DMS53 (cell line): ENCODE measurements at places on chromosomes 3 and 15.
A peak's percentile ranks its signal among the peaks of the same experiment; 100 is the strongest.

GRCh38 chr3:158810823-158811724, 9.2 kb downstream of the MFSD1 start:
- DNase-seq = no peak

DNA sequence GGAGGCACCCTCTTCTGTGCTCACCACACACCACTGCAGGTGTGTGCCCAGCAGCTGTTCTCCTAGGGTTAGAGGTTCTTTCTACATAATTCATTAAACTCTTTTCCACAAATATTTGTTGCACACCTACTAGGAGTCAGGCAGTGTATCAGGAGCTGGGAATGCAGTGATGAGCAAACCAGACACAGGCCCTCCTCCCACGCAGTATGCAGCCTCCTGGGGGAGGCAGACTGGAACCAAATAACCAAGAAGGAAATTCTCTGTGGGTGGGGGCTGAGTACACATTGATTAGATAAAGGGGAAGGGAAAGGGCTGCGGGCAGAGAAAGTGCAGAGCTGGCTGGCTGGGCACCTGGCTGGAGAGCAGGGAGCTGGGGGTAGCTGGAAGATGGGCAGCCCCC, 18.5 kb upstream of the C3orf22 start:
- no peak for DNase-seq

GRCh38 chr3:13167064-13167743, 94.0 kb upstream of the IQSEC1 start:
- no peak for DNase-seq

DNA sequence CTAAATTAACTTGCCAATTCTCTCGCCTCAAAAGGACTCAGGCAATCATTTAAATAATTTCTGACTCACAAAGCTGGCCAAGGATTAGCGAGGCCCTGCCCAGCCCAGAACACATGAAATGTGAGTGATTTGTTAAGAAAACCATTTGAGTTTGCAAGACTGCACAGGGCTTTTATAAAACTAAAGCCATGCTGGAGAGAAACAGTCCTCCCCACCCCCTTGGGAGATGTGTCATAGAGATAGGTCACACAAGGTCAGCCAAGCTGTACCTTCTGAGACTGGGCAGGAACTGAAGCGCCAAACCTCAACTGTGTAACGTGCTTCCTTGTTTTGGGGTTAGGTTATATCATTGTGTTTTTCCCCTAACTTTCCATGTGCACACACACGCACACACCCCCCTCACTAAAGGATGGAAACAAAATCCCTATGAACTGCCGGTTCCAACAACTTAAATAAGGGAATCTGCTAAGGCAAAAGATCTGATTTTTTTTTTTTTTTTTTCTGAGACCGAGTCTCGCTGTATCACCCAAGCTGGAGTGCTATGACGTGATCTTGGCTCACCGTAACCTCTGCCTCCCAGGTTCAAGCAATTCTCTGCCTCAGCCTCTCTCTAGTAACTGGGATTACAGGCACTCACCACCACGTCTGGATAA, 8.1 kb downstream of the SPATA12 start:
- DNase-seq = no peak

DNA sequence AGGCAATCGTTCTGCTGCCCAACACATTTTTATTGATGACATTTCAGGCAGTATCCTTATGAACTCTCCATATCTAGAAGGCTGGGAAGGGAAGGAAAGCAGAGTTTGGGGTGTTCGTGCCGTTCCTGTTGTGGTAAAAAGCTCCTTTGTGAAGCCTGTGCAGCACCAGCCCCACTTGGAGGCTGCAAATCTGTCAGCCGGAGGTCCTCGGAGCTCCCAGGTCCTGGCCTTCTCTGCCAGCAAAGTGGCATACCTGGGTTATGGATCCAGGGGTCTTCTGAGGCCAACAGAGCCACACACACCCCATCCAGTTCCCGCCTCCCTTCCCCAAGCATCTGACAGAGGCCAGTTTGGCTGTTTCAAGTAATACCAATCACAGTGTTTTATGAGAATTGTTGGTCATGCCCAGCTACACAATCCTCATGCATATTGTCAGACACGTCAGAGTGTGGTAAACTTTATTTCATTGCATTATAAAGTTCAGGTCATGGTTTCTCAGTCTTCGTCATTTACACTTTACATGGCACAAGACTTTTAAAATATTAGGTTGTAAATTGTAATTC, 15.9 kb upstream of the USP3 start:
- no peak for DNase-seq

DNA sequence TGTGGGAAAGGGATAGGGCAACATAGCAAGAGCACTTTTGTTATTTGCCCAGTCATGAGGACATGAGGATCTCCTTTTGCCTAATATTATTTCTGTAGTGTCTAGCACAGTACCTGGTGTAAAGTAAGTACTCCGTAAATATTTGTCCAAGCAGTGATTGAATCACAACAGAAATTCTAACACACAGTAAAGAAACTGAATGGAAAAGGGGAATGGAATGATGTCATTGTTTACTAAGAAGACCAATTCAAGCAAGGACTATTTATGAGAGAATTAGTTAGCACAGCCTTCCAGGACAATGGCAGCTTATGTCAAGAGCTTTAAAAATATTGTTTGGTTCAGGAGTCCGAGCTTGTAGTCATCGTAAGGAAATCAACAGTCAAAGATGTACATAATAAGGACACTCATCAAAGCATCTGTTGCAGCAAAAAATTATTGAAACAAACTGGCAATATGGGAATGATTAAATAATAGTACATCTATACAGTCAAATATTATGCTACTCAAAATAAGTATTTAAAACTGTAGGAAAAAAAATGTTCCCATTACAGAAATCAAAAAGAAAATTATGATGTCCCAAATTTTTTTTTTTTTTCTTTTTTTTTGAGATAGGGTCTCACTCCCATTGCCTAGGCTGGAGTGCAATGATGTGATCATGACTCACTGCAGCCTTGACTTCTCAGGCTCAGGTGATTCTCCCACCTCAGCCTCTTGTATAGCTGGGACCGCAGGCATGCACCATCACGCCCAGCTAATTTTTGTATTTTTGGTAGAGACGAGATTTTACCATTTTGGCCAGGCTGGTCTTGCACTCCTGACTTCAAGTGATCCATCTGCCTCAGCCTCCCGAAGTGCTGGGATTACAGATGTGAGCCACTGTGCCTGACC, 17.9 kb downstream of the CAPN7 start:
- peak; percentile 71 for DNase-seq

DNA sequence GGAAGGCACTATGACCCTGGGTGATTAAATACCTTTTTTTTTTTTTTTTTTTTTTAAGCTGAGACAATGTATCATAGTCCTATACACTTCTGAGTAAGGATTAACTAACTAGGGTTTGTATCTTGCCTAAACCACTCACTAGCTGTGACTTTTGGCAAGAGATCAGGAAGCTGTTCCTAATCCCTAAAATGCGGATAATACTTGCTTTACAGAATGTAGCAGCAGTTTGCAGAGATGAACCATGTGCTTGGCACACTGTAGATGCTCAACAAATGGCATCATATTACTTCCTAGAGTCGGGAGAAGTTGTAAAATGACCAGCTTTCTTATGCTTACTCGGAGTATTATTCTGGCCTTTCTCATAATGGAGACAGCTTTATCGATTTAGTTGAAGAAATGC, 25.6 kb upstream of the PYGO1 start:
- no peak for DNase-seq

DNA sequence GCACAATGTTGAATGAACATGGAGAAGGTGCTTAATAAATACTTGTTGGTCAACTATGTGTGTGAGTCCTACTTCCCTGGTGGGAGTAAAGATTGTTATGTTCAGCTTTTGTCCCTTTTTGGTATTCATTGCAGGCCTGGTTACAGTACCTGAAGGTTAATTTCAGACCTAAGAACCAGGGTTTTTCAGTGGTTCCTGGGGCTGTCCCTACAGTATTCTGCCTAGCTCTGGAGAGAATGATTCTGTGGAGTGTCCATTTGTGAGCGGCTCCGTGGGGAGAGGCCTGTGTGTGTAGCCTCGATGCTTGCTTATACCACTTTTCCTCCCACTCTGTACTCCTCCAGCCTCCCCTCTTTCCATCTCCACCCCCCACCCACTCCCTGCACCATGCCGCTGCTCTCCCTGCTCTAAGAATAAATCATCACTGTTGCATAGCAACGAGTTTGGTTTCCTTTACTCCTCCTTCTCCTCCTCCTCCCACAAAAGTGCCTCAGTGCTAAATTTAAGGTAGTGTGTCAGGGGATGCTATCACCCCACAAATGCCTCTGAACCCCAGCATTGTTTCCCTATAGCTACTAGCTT, 150.6 kb upstream of the ROPN1 start:
- DNase-seq = no peak

- DNase-seq = no peak
Measured at GRCh38 chr3:57142411-57142723, 22.8 kb downstream of the IL17RD start.

DNA sequence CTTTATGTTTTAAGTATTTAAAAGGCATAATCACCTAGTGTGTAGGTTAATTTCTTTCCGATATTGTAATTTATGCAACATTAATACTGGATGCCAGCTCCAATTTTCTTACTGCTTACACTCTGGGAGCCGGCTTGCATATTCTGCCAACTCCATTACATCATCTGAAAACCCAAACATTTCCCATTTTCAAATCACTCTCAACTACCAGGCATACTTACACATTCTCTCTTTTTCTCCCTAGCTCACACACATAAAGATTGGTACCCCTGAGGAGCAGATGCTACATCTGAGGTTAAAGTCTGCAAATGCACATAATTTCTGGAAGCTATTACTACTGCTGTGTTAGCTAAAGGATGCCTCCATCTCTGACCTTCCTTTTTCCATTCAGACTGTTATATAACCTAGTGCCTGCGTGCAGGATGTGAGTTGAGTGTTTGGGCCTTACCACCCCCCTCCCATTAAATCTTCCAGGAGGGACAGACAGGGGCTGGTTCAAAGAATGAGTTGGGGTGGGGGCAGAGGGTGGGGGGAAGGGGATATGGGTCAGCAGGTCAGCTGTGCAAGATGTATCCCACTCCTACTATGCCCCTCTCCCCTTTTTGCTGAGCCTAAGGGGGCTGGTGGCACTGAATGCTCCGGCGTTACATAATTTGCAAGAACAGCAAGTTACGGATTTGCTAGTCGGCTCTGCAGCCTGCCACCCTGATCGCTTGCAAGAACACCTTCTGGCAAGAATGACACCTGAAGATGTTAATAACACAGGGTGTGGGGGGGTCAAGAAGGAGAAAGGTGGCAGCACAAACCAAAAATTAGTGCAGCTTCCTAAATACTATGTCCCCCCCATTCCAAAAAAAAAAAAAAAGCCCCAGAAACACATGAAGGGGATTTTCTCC, 2.5 kb downstream of the RORA start:
- no peak for DNase-seq

- DNase-seq = no peak
Measured at GRCh38 chr3:23071296-23071695, 131.8 kb upstream of the UBE2E2 start.

DNA sequence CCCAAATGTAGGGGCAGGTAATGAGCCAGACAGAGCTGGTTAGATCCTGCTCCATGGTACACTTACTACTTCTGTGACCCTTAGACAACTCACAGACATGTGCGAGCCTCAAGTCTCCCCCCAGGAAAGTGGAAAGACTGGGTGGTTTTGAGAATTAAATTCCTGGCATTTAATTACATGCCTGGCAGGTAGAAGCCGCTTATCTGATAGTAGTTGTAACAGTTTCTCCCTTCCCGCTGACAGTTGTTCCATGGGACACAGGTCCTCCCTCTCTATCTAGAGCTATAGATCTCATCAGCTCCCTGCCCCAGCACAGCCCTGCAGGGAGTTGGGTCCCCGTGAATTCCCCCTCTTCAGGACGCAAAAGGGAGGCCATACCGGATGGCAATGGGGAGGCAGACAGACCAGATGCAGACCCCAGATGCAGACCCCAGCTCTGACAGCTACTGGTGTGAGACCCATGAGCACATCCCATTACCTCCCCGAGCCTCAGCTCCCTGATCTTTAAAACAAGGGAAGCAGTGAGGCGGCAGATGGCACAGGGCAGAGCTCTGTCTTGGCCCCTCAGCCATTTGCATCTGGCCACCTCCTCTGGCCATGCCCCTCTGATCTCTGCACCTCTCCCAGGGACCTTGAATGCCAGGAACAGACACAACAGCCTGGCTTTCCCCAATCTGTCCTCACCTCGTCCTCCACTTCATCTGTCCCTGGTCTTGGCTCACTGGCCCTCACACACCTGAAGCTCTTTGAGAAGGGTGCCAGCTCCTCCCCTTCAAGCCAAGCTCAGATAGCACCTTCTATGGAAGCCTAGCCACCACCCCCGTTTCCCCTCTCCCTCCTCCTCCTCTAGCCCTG, 34.1 kb upstream of the NR2C2 start:
- DNase-seq = no peak

DNA sequence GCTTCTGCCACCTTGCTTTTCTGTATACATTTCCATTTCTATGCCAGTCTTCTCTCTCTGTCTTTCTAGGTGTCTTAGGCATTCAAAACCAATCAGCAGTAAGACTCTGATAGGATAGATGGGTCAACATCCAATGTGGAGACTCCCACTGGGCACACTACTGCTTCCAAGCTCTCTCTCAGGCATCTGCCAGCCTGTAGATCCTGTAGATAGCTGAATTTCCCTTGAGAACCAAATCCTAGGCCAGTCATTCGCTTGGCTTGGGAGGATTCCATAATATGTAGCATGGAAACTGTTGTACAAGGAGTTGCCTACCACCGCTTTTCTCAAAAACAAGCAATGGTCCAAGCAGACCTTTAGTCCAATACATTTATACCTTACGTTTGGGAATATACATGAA, 262.8 kb upstream of the RARB start:
- DNase-seq = no peak

- DNase-seq = peak; percentile 95
Measured at GRCh38 chr3:126034481-126035361, 49.2 kb downstream of the SLC41A3 start.

DNA sequence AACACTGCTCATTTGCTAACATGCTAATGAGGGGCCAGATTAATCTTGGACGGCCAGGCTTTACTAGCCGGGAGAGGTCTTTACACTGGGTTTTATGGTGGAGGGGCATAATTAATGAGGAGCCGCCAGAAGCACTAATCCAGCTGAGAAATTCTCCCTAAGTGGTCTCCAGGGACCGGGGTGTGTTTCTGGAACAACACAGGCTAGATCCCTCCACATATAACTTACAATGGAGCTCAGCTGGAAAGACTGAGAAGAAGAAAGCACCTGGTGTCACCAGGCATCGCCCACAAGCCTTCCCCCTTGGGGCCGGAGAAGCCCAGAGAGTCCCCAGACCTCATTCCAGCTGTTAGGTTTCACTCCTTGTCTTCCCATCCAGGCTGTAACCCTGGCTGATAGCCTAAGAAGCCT, 127.5 kb downstream of the MEGF11 start:
- no peak for DNase-seq

GRCh38 chr15:40092256-40092978, 16.3 kb downstream of the BMF start:
- DNase-seq = peak; percentile 73

GRCh38 chr3:118802325-118803095, 232.1 kb downstream of the IGSF11 start:
- peak; percentile 19 for DNase-seq
